ENCODE measurements at places on chromosomes 13 and 19. TPM values are rescaled to one million over a fixed set of nuclear protein-coding genes. Genes with fewer than 3 reads are reported as not detected.

GRCh38 chr19:15081911-15082310, at the start of gene OR1I1:
Gene OR1I1 (plus strand): TSS chr19:15082211. CDS start chr19:15087066, 4,855 bp downstream.
- H3K27ac ChIP-seq = no peak within 1 kb of the TSS
- DNase-seq = no peak
- no peak within 1 kb of the TSS for H3K4me3 ChIP-seq
- H3K36me3 ChIP-seq = no peaks in the 10 kb centered on the region

GRCh38 chr19:39144290-39145071, 18.9 kb downstream of the PAK4 start:
- DNase-seq = peak; percentile 34
- H3K27ac ChIP-seq = peak overlapping the region; percentile 2
- H3K4me3 ChIP-seq = no peak overlapping the region
- peaks cover 14% of the 10 kb centered on the region for H3K4me1 ChIP-seq

The NCR1 gene
- total RNA-seq = not detected

DNA sequence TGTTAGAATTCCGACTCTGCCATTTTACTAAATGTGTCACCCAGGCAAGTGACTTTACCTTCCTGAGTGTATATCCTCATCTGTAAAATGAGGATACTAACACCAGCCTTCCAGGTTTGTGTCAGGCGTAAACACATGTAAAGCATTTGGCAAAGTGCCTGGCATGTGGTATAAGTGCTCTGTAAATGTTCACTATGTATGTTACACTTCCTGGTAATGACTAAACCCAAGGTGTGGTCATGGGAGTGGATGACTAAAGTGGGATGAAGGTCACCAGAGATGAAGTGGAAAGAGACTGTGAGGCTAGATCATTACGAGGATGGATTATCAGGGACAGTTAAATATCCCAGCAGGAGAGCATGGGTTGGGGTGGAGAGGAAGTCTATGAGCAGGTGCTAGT, 25.6 kb downstream of the DEDD2 start:
- DNase-seq = peak; percentile 81
- H3K4me1 ChIP-seq = peaks cover 30% of the 10 kb centered on the region
- H3K36me3 ChIP-seq = peaks cover 25% of the 10 kb centered on the region

GRCh38 chr13:26075498-26075897, 23.7 kb upstream of the SHISA2 start:
- H3K36me3 ChIP-seq = no peaks in the 10 kb centered on the region
- H3K4me3 ChIP-seq = no peak overlapping the region
- no peaks in the 10 kb centered on the region for H3K4me1 ChIP-seq
